Activated CD4-positive, CD25-positive, alpha-beta regulatory T cell (primary cell): ENCODE measurements at places on chromosomes 7 and 10.

GRCh38 chr7:97971120-97971989 lies 18.6 kb downstream of the OCM2 start:
- DNase-seq, result no peak

- DNase-seq, result no peak
Observed at GRCh38 chr7:148464947-148465346, 125.6 kb upstream of the C7orf33 start.

- DNase-seq, result no peak
Observed at GRCh38 chr10:522350-522749, 167.1 kb downstream of the DIP2C start.

- DNase-seq, result no peak
Observed at GRCh38 chr10:7288060-7288690, 122.7 kb downstream of the SFMBT2 start.

GRCh38 chr7:55477781-55478374 lies 94.4 kb downstream of the VOPP1 start:
- DNase-seq, result no peak

DNA sequence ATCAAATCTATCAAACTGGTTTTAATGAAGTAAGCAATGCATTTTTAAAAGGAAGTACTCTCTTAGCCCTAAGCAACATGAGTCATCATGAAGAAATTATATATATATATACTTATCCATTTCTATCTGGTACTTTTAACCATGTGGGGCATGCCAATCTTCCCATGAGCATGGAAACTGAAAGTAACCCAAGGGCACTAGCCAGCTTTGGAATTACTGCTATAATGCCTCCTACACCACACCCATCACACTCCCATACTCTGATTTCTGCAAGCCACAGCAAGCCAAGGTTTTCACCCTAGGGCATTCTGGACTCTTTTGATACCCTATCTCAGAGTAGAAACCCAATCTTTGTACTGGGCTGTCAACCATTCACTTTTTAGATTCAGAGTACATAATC lies 204.6 kb downstream of the IMMP2L start:
- no peak for DNase-seq

DNA sequence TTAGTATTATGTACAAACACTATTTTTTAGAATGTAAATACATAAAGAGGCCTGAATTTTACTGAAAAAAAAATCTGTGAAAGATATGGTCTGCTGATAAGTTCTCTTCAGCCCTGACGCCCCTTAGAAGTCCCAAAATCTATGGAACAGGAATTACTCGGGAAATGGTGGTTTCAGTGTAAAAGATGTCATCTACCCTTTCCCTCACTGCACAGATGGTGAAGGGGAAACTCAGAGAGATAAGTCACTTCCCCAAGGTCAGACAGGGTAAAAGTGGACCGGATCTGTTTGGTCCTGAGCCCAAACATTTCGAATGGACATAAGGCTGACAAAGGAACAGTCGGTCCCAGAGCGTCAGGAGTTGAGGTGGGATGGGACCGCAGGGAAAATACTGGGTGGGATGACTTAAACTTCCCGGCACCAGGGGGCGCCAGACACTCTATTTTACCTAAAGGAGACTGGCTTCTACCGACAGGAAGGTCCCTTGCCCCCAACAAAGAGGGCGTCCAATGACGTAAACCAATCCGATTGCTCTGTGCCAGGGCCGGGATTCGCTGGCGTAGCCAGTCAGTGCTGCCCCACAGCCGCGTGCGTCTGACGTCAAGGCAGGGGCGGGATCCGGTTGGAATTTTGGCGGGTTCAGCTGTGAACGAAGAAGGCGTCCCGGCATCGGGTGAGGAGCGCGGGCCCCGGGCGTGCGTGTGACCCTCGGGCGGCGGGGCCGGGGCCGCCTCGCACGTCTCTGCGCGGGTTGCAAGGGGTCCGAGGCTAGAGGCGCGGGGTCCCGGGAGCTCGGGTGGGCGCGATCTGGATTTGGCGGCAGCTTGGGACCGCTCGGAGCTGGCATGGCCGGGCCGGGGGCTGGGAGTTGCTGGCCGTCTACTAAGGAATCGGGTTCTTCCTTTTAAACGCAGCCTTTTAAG lies at the start of gene MCM10:
MCM10 (plus strand) TSS at position 625 of the 923 bp plus-strand sequence. CDS start 2,645 bp downstream, outside the sequence.
- DNase-seq, result peak; percentile 95

DNA sequence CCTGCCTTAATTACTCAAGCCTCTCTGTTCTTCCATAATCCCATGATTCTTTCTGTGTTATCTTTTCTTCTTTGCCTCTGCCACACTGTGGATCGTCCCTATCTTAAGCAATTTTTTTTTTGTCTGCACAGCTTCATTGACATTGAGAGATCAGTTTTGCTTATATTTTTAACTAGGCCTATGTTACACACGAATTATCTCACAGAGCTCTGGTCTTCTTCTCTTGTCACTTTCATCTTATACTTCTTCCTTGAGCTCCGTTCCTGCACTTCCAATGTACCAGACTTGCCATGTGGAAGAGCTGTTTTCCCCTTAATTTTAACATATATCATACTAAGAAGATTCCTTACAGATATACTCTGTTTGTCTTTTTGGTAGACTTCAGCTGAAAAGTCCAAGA lies 106.1 kb downstream of the MAGI2 start:
- no peak for DNase-seq

DNA sequence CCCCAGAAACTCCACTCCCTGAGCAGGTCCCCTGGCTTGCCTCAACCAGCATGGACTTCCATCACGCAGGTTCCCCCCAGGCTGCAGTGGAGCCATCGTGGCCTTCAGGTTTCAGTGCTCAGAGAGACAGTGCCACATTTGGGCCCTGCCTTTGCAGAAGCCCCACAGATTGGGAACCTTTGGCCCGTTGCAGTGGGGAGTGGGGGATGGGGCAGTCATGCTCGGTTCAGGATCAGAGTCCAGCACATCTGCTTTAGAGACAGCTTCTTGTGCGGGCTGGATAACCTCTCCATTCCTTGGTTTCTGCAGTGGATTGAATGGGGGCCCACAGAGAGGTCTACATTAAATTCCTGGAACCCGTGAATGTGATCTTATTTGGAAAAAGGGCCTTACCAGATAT lies 183.9 kb downstream of the EBF3 start:
- no peak for DNase-seq

GRCh38 chr10:122206471-122207065 lies 64.5 kb upstream of the BTBD16 start:
- no peak for DNase-seq

GRCh38 chr10:26737730-26738129 lies 40.2 kb downstream of the PDSS1 start:
- DNase-seq, result no peak

DNA sequence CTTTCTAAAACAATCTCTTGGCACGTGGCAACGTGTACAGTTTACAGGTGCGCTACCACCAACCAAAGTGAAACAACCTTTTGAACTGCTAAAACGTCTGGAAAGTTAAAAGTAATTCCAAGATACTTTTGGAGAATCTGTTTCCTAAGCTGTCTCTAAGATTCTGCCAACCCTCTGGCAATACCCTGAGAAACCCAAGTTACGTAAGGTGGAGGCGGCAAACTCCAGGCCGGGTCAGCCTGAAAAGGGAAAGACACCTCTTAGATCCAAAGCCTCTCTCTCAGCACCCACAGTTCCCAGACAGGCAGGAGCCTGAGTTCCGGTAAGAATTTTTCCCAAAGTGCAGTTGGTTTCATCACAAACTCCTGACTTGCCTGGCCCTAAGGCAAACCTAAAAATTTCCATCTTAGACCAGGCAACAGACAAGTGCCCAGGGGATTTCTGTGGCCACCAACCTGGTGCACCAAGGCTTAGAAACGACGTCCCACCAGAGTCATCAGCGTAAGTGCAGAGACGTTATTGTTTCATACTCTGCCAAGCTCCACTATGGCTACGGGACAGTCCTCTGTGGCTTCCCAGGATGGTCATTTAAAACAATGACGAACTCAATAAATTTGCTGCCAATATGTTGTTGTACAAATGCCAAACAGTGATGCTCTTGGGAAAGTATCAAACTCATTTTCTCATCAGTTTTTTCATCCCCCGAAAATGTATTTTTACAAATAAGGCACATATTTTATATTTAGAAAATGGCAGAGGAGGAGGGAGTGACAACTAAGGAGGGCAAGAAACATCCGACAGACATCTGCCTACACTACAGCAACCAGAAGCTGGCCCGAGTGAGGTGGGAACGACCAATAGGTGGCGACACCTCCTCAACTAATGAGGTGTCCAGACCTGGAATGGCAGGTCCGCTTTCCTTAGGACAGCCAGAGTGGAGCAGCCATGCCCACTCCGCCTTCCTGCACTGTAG lies 205.8 kb upstream of the FRMD4A start:
- DNase-seq, result peak; percentile 32

- no peak for DNase-seq
Observed at GRCh38 chr10:122446668-122447423, 7.6 kb upstream of the ARMS2 start.

DNA sequence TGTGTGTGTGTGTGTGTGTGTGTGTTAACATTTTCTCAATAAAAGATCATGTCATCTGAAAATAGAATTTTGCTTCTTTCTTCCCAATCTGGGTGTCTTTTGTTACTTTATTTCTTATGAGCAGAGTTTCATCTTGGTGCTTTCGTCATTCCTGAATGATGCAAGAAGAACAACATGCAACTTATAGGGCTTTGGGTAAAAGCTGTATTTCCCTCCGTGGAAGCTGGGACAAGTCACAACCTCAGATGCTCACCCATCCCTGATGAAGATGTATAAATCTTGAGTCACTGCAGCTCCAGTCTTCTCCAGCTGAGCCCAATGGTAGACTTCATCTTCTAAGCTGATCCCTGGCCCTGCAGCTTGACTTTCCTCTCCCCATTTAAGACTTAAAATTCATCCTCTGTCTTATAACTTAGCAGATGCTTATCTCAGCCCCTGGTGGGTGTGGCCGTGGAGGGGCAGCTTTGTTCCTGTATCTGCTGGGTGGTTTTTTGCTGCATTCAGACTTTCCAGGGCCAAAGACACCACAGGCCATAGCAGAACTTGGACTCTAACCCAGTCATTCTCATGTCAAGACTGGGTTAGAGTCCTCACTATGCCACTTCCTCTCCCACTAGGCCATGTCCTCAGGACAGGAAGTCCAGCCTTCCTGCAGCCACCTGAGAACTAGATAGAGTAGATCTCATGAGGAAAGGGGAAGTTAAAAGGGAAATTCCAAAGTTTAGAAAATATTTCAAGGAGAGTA lies 356.4 kb downstream of the TNS3 start:
- no peak for DNase-seq

DNA sequence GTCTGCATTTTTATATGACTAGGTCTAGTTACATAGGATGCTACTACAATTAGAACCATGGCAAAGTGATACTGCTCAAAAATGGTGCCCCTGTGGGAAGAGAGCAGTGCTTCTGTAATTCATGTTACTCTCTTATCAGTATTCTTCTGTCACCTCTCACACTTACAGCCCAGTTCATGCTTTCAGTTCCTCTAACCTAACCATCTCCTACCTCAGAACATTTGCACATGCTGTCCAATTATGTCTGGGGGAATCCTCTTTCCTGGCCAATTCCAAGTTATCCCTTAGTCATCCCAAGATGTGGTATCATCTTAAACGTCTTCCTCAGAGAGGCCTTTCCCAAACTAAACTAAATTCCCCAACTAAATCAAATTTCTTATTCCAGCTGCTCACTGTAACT lies 190.2 kb downstream of the RELN start:
- no peak for DNase-seq

- no peak for DNase-seq
Observed at GRCh38 chr10:124565565-124566221, 104.1 kb downstream of the LHPP start.

DNA sequence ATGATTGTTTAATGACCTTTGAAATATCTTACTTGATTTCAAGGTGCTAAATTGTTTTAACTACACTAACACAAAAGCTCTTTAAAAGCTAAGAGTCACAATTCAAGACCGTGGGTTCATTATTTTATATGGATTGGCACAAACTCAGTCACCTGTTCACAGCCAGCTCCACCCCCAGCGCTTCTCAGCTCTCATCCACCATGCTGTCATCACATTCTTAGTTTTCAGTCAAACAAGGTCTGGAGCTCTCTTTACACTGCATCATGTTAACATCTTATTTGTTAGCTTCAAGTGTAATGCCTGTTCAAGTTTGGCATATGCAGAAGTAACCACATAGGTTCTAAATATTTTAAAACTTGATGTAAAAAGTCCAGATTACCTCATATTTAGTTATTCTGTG lies 180.9 kb upstream of the LRRTM3 start:
- DNase-seq, result no peak

- no peak for DNase-seq
Observed at GRCh38 chr10:28120043-28120749, 121.3 kb upstream of the ODAD2 start.

- no peak for DNase-seq
Observed at GRCh38 chr7:129351320-129351719, 82.9 kb upstream of the STRIP2 start.

DNA sequence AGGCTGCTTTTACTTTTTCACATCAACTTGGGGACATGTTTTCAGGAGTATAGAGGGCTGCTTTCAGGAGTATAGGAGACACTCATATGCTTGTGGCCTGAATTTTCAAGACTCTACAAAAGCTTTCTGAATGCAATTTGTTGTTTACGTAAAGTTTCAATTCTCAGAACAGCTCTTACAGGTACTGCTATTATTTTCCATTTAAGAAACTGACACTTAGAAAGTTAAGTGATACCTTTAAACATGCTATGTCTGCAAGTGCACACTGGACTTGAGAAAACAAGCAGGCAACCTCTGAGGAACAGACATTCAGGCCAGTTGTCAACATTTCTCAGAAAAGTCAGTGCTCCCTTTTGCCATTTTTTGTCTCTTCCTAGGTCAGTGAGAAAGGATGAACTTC lies 70.0 kb upstream of the PHYHIPL start:
- DNase-seq, result no peak

DNA sequence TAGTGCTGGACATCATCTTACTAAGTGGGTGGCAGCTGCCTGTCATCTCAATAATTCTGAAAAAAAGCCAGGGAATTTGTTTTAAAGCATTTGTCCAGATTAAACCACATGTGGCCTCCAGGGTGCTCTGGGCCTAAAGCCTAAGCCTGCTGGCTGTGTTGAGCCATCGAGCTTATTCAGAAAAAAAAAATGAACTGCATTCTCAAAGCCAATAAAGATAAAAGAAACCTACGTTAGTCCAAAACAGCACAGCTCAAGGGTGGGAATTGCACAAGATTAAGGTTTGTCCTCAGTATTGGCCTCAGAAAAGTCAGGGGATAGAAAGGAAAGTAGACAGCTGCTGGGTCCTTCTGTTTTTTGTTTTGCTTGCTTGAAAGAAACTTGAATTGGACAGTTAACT lies 22.6 kb upstream of the PRTFDC1 start:
- no peak for DNase-seq

DNA sequence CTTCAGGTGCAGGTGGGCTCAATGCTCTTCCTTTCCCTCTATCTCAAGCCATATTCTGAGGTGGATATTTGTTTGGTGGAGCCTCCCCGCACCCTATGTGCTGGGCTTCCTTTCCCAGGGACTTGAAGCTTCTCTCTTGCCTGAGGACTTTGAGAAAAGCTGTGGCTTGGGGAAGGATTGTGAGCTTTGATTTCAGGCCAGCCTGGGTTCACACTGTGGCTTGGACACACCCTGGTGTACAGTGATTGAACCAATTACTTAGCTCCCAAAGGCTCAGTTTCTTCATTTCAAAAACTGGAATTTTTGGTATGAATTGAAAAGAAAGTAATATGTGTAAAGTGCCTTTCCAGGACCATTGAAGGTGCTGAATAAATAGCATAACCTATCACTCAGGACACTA lies 224.5 kb upstream of the GLI3 start:
- DNase-seq, result no peak
